ENCODE measurements at places on chromosomes 7 and 10.

- ATAC-seq = no peak
These were observed 45.2 kb downstream of the MICALL2 start for GRCh38 chr7:1413936-1414639.

DNA sequence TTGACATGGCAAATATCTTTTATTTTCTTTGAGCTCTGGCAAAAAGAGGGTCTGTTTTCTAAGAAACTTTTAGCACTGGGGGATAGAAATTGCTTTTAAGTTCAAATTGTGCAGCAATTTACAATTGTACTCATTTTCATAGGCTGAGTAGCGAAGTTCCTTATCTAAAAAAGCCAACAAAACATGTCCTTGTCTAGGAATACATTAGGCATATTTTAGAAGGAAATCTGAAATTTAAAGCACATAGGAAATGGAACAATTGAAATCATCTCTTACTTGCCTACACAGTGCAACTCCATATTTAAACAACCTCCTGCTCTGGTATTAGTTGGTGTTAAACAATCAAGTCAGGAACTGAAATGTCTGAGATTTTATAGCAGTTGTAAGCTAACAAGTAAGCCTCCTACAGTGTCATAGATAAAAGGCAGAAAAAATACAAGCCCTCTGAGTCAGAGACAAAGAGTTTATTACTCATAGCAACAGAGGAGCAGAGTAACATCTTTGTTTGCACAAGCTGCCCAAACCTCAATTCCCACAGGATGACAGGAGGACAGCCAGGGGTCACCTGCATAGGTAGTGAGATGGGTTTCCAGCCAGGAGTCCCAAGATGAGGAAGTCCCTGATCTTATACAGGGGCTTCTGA, 280.2 kb upstream of the HGF start:
- ATAC-seq = peak; percentile 69

- ATAC-seq = no peak
These were observed 205.0 kb downstream of the TFEC start for GRCh38 chr7:115825456-115826115.

DNA sequence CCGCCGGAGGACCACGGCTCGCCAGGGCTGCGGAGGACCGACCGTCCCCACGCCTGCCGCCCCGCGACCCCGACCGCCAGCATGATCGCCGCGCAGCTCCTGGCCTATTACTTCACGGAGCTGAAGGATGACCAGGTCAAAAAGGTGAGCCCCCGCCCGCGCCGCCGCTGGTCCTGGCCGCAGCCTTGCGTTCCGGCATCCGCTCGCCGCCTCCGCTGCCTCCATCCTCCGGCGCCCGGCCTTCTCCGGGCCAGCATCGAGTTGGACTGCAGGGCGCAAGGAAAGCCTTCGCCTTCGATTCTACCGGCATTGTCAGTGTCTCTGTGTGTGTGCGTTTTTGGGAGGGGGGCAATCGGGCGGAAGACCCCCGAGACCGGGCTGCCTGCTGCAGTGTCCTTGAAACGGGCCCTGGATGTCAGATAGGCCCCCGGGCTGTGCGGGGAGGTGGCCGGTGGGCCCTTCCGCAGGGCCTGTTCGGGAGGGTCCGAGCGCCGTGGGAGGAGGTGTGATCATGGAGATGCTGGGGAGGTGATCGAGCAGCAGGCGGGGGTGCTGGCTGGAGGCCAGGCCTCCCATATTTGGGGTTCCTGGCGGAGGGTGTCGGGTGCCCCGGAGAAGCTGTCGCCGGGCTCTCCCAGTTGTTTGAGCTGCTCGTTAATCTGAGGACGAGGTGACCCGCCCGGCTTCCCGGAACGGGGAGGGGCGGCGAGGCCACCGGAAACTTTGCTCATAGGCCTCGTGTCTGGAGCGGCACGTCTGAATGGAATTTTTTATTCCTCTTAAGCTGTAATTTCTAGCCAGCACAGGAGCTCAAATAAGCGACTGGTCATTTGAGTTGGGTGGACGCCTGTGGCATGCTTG, 40.8 kb downstream of the HK1 start:
- peak; percentile 46 for ATAC-seq

DNA sequence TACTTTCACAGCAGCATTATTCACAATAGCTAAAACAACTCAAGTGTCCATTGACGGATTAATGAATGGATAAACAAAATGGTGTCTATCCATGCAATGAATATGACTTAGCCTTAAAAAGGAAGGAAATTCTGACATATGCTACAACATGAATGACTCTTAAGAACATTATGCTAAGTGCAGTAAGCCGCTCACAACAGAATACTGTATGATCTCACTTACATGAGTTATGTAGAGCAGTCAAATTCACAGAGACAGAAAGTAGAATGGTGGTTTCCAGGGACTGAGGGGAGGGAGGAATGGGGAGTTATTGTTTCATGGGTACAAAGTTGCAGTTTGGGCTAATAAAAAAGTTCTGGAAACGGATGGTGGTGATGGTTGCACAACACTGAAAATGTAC, 282.0 kb downstream of the GRID1 start:
- ATAC-seq = peak; percentile 93

DNA sequence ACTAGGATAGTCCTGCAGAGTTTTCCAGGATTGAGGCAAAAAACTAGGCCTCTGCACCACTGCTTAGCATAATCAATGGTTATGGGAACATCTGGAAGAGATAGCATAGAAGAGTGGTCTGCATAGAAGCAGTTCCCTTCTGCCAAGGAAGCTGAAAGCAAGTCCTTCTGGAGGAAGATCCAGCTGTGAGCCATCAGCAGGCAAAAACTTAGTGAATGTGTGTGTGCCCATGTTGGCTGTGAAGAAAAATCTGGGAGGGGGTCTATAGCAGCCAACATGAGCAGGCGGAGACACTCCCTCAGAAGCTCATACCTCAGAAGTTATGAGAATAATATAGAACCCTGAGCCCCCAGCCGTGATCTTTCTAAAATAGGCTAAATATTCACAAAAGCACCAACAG, 228.1 kb upstream of the STEAP1 start:
- ATAC-seq = no peak

GRCh38 chr7:70042533-70042932, 444.3 kb downstream of the AUTS2 start:
- no peak for ATAC-seq

DNA sequence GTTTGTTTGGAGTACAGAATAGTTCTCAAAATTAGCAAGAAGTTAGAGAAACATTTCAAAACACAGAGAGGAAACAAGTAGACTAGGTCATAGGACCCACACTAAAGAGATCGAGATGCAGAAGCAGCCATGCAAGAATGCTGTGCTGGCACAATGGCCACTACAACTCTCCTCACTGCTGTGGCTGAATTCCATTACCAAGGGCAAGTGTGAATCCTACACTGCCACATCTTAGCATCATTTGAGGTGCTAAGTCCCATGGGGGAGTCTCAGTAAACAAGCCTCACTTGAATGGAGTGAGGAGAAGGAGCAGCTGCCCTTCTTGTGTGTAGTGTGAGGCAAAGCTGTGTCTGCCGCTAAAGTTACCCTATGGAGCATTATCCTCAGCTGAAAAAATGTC, 56.7 kb downstream of the PCLO start:
- ATAC-seq = no peak

DNA sequence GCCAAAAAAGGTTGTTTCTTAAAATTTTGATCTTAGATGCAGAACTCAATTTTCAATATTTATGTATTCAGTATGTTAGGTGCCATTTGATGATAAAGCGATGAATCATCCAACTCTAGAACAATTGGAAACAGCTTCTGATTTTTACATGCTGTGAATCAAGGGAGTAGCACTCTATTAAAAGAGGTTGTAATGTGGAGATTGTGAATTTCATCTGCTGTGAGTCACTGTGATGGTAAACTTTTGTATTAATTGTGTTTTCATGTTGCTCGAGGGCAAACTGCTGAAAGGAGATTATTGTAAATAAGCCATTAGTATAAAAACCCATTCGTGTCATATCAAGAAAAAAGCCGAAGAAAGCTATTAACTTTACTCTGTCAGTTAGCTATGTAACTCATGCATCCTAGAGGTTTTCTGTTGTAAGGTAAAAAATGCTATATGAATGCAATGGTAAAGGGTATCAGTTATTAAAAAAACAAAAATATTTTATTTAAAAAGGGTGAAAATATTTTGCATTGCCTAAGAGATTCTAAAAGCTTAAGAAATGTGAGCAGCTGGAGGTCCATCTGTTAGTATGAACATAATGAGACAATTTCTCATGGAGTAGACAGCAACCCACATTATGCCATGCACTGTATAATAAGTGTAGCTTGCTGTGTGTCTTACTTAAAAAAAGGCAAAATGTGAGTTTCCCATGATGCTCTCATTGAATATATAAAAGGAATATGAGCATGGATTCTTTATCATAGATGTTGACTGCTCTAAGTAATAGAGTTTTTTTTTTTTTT, 511.0 kb upstream of the PCDH15 start:
- ATAC-seq = peak; percentile 89

DNA sequence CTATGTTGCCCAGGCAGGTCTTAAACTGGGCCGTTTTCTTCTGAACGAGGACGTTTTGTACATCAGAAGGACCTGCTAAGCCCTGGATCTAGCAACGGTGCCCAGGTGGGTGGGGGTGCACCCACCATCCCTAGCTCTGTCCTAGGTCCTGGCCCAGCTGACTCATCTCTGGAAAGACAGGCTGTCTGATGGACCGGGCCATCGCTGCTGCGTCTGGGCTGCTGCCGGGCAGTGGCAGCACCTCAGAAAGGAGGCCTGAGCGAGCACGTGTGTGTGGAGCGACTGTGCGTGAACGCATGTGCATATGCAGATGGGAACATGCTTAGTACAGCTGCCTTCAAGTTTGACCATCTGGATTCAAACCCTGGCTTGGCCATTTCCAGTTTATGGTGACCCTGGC, 7.3 kb upstream of the ELFN1 start:
- ATAC-seq = no peak

DNA sequence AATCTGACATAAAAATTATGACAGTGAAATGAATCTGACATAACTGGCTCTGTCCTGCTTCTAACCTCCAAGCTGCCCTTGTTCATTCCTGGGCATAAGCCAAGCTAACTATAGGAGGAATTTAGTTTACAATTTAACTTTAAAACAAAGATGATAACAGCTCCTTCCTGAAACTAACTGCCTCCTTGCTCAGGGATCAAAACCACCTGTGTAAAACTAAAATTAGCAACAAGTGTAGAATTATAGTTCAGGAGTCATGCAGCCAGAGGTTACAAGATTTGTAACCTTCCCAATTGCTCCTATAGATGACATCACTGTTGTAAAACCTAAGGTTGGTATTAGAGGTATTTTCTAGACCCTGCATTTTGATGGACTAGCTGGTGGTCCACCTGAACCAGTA, 256.4 kb upstream of the POM121L12 start:
- ATAC-seq = no peak

GRCh38 chr10:50740293-50740648, 535 bp downstream of the ASAH2B start:
- peak; percentile 52 for ATAC-seq

DNA sequence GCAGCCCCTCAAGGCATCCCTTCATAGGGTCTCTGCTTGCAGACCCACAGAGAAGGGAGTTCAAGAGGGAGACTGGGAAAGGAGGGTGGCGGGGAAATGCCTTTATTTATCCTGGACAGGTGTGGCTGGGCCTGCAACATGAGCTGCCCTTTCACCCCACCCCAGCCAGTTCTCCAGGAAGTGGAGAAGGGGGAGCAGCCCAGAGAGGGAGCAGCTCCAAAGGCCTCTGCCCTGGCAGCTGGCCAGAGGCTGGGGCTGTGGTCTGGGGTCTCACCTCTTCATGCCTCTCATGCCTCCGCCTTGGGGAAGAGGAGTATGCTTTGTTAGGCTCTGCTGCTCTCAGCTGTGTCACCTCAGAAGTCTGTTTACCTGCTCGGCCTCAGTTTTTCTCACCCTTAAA, 3.1 kb downstream of the LDB3 start:
- no peak for ATAC-seq

- ATAC-seq = no peak
These were observed 16.3 kb downstream of the BRI3 start for GRCh38 chr7:98297626-98298286.

- ATAC-seq = no peak
These were observed 2.8 kb upstream of the SAP25 start for GRCh38 chr7:100576384-100576993.

- no peak for ATAC-seq
These were observed 506.5 kb upstream of the MKI67 start for GRCh38 chr10:128632694-128633093.

DNA sequence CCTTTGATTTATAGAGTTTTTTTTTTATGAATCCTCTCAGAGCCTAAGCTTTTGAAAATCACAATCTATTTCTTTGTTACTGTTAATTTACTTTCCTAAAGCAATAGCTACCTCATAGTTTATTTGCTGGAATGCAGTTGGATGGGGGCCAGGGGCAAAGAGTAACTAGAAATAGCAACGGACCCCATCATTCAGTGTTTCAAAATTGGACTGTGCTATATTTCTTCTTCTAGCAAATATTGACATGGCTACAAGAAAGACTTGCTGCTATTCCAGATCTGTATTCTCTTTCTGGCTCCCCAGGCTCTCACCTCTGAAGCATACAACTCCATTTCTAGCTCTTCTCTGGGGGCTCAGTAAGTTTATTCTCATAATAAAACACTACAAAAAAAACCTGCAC, 661.6 kb upstream of the NRG3 start:
- no peak for ATAC-seq

DNA sequence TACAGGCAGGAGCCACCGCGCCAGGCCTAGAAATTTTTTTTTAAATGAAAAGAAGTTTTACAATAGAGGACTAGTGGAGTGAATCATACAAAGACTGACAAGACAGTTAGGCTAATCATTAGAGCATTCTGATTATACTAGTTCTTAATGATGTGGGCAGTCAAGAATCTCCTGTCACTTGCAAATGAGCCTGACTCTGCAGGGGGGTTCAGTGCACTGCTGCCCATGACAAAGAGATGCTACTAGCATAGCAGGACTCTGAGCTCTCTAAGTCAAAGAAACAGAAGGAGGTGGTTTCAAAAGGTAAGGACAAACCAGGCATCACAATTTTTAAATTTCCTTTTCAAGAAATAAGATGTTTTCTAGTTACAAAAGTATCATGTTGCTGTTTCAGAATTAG, 59.0 kb downstream of the CCDC6 start:
- ATAC-seq = no peak

DNA sequence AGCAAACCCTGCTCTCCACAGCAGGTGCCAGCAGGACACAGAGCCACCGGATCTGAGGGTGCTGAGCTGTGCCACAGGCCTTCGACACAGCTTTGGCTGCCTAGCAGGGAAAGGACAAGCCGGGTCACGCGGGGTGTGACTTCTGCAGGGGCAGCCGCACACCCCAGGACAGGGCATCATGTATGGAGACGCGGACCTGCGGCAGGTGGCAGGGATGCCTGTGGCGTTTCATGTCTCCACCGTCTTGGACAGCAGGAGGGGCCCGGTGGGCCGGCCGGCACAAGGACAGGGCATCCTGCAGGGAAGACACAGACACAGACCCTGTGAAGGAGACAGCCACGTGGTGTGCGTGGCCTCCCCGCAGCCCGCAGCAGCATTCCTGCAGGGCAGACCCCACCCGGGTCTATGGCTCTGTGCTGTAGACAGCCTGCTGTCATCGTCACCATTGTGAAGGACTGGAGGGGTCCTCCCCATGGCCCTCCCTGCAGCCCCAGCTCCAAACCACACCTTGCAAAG, 109.2 kb downstream of the PDGFA start:
- no peak for ATAC-seq
